Myocyte (in vitro differentiated cells): ENCODE measurements at places on chromosomes 4 and X. TPM values are rescaled to one million over a fixed set of nuclear protein-coding genes. Genes with fewer than 3 reads are reported as not detected.

Gene PLP2
- total RNA-seq: 48.7 and 68.3 TPM in 2 replicates

DNA sequence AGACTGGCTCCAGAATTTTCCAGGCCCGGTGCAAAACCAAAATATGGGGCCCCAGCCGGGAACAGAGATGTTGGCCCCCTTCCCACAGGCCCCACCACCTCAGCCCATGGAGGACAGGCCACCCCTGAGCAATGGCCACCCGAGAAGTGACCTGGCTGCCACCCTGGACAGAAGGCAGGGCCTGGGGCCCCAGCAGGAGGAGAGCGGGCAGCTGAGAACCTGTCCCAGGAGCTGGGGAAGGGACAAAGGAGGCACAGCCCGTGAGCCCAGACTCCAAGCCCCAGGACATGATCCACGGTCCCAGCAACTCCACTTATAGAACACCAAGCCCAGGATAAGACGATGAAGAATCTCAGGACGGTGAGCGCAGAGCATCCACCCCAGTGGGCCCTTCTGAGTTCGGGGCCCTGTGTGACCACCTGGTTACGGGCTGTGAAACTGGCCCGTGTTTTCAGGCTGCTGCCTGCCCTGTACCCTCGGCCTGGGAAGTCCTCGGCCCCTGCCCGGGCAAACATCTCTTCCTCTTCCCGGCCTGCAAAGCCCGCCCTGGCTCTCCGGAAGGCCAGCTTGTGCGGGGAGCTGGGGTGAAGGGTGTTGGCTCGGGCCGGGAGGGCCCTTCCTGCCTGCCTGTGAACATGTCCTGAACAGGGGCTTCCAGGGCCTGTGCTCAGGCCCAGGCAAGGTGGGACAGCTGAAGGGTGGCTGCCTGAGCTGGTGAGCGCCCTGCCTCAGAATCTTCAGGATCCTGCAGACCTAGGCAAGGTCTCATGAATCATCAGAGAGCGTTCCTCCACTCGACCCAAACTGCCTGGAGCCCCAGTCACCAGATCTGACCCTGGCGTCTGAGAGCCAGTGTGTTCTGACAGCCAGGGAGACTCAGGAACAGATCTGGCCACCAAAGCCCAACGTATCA, 47.0 kb upstream of the MAN2B2 start:
- DNase-seq: no peak

Gene FAM149A
- 0.45 and 3.4 TPM in 2 replicates for total RNA-seq

Gene MAGED4
- total RNA-seq: 1.8 and 18.1 TPM in 2 replicates

Gene TRPC5OS
- total RNA-seq: not detected in 2 replicates

DNA sequence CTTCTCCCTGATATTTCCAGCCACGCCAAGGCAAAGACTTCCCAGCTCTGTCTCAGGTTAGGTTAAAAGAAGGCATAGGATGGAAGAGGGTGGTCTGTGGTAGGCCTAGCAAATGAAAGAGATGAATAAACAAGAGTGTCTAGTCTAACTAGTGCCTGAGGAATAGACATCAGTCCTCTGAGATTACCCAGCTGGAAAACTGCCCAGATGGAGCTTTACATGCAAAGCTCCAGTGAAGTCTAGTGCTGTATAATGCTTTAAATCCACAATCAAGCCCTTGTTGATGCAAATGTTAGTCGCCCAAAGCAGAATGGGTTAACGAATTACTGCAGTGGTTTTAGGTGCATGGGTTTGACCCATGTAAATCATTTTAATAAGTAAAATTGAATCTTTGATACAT, 24.8 kb upstream of the GUCY1B1 start:
- DNase-seq: peak; percentile 7

GRCh38 chrX:97524997-97525396, 641.3 kb downstream of the RPA4 start:
- peak; percentile 38 for DNase-seq

- DNase-seq: no peak
These were observed at the start of gene CPLX1 for GRCh38 chr4:825971-826330. Gene CPLX1 (minus strand): TSS chr4:826129. CDS start chr4:824522, 1,607 bp downstream.

GRCh38 chrX:40449956-40450706, 130.6 kb upstream of the ATP6AP2 start:
- DNase-seq: no peak

Gene HTN3
- not detected in 2 replicates for total RNA-seq

Gene BCLAF3
- 2.6 and 4.2 TPM in 2 replicates for total RNA-seq

- DNase-seq: peak; percentile 29
These were observed 88.2 kb downstream of the TASL start for GRCh38 chrX:30489323-30489722.

DNA sequence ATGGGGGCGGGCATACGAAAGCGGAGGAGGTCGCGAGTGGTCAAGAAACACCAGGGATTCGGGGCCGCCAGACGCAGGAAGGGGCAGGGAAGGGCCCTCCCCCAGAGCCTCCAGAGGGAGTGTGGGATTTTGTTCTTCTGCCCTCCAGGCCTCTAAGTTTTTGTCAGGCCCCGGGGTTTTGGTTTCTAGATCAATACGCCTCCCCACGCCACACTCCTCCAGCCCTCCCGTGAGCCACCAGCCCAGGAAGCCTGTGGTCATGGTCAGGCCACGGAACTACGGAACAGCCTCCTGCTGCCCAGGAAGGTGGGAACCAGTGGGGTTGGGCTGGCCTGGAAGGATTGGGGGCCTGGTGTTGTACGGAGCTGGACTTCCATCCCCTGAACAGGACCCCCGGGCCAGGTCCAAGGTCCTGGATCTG, 38.4 kb downstream of the CPLX1 start:
- no peak for DNase-seq

DNA sequence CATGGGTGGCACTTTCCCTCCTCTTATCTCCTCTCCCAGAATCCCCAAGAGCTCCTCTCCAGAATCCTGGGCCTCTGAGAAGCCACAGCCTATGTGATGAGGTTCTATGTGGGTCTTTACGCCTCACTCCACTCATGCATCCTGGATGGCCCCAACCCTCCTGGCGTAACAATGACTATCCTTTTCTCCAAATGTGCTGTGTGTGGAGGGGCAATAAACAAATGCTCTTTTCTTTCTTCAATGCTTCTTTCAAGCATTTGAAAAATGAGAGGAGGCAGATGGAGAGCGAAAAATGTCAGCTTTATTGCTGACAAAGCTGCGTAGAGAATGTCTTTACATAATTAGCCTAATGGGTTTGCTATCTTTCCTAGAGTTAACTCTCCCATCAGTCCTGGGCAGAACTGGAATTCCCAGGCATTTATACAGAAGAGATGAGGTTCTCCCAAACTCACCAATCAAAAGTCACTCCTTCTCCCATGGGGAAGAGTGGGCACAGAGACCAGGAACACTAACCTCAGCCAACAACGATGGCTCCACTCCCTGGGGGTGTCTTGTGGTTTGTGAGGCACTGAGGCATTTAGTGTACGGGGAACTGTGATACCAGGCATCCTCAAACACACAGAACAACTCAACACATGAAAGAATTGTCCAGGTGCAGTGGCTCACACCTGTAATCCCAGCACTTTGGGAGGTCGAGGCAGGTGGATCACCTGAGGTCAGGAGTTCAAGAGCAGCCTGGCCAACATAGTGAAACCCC, 118.9 kb upstream of the SLC34A2 start:
- DNase-seq: no peak

Gene RPS6KA3
- 33.0 and 39.9 TPM in 2 replicates for total RNA-seq

DNA sequence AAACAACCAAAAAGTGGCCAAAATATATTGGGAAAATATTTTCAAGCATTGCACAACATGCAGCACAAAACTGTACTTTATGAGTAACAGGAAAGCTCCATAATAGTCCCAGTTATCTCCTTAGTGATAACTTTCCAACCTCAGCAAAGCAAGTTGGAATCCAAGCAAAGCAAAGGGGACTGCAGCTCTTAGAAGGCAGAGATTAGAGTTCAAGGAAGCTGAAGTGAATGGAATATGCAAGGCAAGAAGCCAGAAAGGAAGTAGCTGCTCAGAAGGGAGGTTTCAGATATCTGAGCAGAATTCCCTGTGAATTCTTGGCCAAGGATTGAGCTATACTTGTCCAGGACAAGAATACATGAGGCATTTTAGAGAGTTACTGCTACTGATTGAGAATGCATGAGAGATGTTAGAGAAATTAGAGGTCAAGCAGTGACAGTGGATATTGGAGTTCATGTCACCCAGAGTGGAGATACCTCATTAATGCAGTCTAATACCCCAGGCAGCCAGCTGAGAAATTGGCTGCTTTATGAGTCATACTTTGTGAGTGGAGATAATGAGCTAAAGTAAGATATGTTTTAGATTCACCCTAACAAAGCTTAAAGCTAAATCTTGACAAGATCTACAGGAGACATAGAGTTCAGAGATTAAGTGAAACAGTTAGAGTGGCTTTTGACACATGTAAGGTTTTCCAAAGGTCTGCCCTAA, 102.8 kb downstream of the INPP4B start:
- DNase-seq: no peak

DNA sequence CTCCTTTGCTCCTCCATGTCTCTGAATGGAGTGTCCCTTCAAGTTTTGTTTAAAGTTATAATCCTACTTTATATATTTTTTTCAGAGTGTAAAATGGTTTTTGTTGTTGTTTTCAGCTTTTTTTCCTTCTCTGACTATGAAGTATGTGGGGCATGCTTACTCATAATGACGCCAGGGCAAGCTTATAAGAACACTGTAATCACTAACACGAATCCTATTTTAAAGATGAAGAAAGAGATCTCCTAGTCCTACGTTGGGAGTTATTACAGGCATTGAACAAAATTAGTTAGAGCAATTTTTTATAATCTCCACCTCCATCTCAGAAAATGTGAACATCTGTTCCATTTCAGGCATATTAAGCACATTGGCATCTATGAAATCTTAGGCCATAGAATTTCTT, 268.1 kb upstream of the MAGEB2 start:
- DNase-seq: peak; percentile 2

GRCh38 chrX:13119386-13119785, 75.0 kb upstream of the FAM9C start:
- no peak for DNase-seq

Gene AVPR2
- 0.48 and 1.0 TPM in 2 replicates for total RNA-seq

DNA sequence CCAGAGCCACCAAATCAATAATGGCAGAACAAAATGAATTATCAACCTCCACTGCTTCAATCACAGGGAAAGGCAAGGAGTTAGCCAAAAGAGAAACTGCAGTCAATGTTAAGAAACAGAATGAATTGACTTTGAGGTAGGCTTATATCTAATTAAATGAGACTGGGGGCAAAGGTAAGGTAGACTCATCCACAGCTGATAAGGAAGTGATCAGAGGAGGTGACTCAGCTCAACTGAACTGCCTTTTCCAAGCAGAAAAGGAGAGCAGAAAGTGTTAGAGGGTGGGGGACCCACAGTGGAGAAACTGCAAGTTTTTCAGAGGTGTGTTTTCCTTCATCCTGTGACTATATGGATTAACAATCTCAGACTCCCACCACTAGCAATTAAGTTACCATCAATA, 345.8 kb upstream of the PPARGC1A start:
- no peak for DNase-seq

DNA sequence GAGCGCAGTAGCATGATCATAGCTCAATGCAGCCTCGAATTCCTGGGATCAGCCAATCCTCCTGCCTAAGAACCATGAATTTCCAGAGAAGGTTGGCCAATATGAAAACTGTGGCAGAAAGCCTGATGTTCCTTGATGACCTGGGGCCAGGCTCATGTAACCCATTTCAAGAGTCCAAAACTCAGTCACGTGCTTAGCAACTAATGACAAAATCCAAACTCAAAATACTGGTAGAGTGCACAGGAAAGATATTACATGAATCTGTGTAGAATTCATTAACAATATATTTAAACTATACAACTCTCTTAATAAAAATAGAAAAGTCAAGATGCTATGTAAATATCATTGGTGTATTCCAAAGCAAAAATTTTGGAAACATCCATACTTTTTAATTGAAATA, 265.7 kb upstream of the NDST3 start:
- DNase-seq: no peak

GRCh38 chrX:10548688-10549087, 71.7 kb downstream of the MID1 start:
- DNase-seq: no peak

GRCh38 chr4:95761426-95761825, 78.5 kb upstream of the PDHA2 start:
- DNase-seq: peak; percentile 62

Gene SLC10A6
- total RNA-seq: not detected in 2 replicates

DNA sequence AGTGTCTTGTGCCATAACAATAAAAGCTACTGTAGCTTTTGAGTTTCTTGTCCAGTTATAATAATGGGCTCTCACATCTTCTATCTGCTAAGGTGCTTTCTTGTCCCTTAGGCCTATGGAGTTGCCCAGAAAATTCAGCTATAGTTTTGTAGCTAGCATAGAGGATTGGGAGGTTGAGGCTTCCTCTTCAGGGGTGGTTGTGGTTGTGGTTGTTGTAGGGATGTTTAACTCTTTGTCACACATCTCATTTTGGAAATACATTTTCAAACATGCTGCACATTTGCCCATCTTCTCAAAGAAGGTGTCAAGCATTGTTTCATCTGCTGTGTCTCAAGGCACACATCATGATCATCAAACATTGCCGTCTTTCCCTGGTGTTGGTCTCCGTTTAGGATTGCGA, 65.0 kb downstream of the ATXN3L start:
- no peak for DNase-seq

Gene FGA
- total RNA-seq: not detected in 2 replicates
